EL (cell line): ENCODE measurements at places on chromosomes 3 and 15.

DNA sequence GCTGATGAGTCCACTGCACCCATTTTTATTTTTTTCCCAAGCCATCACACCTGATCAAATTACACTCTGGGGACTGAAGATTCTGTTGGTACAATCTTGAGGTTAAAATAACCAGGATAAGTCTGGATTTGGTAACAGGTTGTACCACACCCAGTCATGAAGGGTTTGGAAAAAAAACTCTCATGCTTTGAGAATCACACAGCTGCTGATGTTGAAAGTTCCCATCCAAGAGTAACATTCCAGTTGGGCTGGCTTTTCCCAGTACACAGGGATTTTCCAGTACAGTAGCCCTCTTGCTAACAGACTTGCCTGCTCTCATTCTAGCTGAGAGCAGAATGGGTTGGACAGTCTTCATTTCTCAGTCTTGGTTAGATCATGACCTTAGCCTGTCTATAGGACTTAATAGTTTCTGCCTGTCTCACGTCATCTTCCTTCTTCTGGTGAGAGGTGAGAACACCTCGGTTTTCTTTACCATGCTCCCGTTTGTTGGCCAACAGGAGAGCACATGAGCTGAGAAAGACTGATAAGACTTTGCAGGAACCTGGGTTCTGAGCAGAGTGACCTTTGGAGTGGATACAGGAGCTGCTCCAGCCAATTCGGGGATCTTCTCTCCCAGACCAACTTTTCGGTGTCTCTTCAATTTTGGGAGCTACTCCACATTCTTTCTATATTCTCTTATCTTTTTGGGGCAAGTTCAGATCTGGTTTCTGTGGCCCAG, 300.1 kb upstream of the LYSMD4 start:
- no peak for DNase-seq

- peak; percentile 52 for DNase-seq
Observed at GRCh38 chr3:51099794-51100535, 285.1 kb upstream of the MANF start.

- DNase-seq = no peak
Observed at GRCh38 chr15:94246016-94246415, 14.7 kb downstream of the MCTP2 start.

GRCh38 chr3:122697952-122698620, 17.4 kb downstream of the PARP14 start:
- no peak for DNase-seq

DNA sequence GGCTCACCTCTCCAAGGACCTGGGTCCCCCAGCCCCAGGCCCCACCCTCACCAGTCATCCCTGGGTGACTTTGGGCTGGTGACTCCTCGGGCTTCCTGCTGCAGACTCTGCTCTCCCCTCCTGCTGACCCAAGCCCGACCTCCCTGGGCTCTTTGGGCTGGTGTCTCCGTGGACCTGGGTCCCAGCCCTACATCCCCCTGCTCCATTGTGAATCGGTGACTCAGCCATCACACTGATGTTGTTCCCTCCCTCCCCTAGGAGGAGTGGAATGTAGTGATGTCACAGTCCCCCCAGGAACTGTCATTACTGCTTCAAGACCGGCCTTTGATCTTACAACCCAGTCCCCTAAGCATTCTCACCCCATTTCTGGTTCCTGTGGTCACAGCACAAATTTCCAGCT, 83.7 kb downstream of the ADAMTS7 start:
- peak; percentile 48 for DNase-seq

- no peak for DNase-seq
Observed at GRCh38 chr15:73480050-73480449, 37.1 kb downstream of the REC114 start.

DNA sequence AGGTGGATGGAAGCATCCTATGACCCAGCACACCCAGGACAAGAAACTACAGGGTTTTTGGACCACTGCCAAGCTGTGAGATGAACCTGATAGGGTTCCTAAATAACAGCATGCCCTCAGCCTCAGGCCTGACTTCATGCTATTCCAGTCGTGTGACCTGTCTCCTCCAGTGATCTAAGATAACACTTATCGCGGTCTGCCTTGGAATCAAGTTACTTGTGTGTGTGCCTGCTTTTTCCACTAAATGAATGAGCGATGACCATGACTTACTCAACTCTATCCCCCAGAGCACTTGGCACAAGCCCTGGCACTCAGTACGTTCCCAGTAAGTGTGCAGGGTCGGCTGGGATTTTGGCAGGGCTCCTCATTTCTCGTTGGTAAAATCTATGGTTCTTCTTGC, 172.7 kb upstream of the TP63 start:
- DNase-seq = peak; percentile 15
